ENCODE measurements at places on chromosomes 3 and 15.

GRCh38 chr3:139301654-139302053, 42.2 kb upstream of the MRPS22 start:
- no peak for DNase-seq

DNA sequence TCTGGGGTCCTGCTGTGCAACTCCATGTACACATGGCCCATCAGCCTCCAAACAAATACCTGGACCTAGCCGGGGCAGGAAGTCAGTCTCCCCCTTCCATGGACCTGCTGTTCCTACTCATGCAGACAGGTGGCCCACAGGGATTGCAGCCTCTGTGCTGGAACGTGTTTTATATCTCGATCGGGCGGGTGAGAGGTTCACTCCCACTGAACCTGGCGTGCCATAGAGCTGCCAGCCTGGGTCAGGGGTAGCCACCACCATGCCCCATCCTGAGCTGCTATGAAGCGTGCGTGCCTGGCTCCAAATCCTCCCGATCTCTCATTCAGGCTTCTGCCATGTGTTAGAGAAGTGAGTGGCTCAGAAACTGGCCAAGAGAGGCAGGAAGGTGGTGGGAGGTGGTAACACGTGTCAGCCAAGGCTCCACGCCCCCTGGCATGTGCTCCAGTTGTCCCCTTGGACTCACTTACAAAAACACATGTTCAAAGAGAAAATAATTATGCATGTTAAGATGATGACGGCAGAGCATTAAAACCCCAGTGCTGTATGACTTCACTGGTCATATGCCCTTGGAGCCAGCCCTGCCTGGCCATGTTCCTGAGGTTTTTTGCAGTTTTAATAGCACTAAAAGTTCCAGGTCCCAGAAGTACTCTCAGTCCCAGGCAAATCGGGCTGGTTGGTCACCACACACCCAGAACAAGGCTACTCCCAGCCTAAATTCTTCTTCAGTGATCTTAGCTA, 30.6 kb downstream of the CTSH start:
- DNase-seq: no peak

DNA sequence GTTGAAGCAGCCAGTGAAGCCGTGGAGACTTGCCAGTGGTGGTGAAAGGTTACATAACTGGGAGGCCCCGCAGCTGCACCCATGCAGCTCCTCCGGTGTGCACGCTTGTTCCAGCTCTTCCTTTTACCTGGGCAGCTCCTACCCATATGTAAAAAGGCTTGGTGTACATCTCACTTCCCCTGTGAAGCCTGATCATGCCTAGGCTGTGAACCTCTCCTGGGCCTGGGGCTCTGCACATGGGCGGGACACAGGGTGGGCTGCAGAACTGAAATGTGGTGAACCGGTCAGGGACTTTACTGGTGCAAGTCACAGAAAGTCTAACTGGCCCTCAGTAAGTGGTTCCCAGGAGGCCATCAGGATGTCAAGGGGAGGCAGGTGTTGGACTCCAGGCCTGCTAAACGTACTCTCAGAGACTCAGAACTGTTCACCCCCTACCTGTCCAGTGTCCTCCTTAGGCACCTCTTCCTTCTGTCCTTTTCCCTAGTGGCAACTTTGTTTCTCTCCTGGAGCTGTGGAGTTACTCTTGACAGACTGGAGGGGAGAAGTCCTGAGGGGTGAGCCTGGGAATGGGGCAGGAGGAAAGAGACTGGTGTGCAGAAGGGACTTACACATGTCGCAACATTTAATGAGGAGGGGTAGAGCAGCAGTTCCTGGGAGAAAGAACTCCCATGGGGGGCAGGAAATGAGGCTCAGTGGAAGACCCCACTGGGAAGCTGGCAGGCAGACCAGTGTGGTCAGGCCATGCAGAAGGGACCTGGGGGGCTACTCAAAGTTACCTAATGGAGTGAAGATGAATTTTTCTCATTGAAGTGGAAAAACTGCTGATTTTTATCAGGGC, 148.1 kb downstream of the EEFSEC start:
- DNase-seq: no peak

GRCh38 chr3:20236603-20237002, 50.6 kb upstream of the SGO1 start:
- DNase-seq: no peak

Measured in HuH-7 (cell line).